ENCODE measurements at places on chromosomes 6 and 20. TPM values are rescaled to one million over a fixed set of nuclear protein-coding genes. Genes with fewer than 3 reads are reported as not detected.

DNA sequence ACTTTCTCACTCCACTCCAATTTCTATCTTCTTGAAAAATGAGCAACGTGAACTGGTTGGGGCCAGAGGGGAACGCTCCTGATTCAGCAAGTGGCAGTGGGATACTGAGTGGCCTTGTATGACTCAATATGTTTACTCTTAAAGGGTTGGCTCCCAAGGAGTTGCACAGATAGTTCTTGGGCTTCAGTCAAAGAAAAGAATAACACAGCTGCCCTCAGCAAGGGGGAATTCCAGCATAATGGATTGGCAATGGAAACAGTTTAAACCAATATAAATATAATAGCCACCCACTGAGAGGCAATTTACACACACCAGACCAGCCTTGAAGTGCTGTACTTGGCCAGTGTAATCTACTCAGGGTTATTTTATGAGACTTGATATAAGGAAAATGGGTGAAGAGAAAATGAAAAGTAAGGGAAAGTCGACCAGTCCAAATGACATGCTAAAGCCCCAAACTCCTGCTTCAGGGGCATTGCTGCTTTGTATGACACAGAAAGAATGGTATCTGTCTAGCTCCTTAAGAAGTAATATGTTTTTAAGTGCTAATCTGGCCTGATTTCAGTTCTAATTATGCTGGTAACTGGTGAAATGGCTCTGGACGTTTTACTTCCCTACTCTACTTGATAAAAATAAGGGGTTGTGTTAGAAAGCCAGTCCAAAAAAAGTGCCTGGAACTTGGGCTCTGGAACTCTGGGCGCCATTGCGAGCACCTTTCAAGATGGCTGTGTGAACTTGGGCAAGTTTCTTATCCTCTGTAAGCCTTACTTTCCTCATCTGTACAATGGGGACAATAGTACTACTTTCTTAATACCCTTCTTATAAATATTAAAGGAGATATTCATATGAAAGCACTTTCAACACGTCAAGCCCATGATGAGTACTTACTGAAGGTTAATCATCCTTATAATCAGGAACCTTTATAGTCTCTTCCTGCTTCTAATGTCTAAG lies 712.9 kb upstream of the MAP3K7 start:
- no peak for DNase-seq

TMEM217 gene
- 0.72 TPM for polyA plus RNA-seq

- no peak for DNase-seq
These were observed 159.2 kb downstream of the UBE3D start for GRCh38 chr6:82906489-82906888.

SALL4 gene
- 1.0 TPM for polyA plus RNA-seq

DNA sequence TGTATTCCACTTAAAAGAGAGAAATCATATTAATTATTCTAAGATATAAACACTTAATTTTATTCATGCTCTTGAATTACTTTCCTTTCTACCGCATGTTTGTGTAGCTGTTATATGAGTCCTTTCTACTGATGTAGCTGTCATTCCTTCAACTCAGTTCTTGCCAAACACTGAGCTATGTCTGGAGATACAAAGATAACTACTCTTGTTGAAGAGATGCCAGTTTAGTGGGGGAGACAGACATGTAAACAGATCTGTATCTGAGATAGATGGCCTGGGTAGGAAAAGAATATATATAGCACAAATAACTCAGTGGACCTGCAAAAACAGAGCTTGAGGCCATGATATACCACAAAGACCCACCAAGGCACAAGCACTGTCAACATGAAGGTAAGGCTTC lies 157.3 kb downstream of the BTBD9 start:
- DNase-seq: no peak

- DNase-seq: no peak
These were observed 1325.6 kb downstream of the HACE1 start for GRCh38 chr6:103534095-103534494.

BPIFB2 gene
- polyA plus RNA-seq: not detected

CLPSL2 gene
- not detected for polyA plus RNA-seq

HUS1B gene
- polyA plus RNA-seq: not detected
